ENCODE measurements at places on chromosomes 5 and 9. TPM values are rescaled to one million over a fixed set of nuclear protein-coding genes. Genes with fewer than 3 reads are reported as not detected.

The GRM6 gene
- not detected for total RNA-seq

The ECSCR gene
- 62.5 TPM for total RNA-seq

The RPS23 gene
- total RNA-seq, result 1,461 TPM

The SLC1A3 gene
- 46.9 TPM for total RNA-seq

The OMD gene
- 8.1 TPM for total RNA-seq

The FBP1 gene
- 423 TPM for total RNA-seq

The ZNF622 gene
- 15.3 TPM for total RNA-seq

The PCDHB16 gene
- 1.7 TPM for total RNA-seq

The GRIN3A gene
- not detected for total RNA-seq

The GFI1B gene
- 0.97 TPM for total RNA-seq

The ACSL6 gene
- total RNA-seq, result 0.74 TPM

The LRRC19 gene
- total RNA-seq, result not detected

The ZNF474 gene
- total RNA-seq, result 0.40 TPM

The SPINK7 gene
- total RNA-seq, result not detected

The NR5A1 gene
- not detected for total RNA-seq

The RASGRF2 gene
- total RNA-seq, result 7.7 TPM

The SLC4A9 gene
- 0.23 TPM for total RNA-seq

The HRH2 gene
- 3.8 TPM for total RNA-seq

The SLC46A2 gene
- total RNA-seq, result 9.1 TPM

The OR13C2 gene
- total RNA-seq, result not detected

The OR1N2 gene
- not detected for total RNA-seq

The SH2D3C gene
- total RNA-seq, result 24.1 TPM

The OLFM1 gene
- 47.9 TPM for total RNA-seq

The F12 gene
- 1.4 TPM for total RNA-seq

The TLX3 gene
- not detected for total RNA-seq

The FIBCD1 gene
- 1.4 TPM for total RNA-seq

The PCDHGA3 gene
- 0.89 TPM for total RNA-seq

The AIF1L gene
- 20.2 TPM for total RNA-seq

The PLAC8L1 gene
- total RNA-seq, result not detected

The CCNO gene
- total RNA-seq, result 2.4 TPM

The ORM2 gene
- total RNA-seq, result 5.5 TPM

The SLC28A3 gene
- 0.37 TPM for total RNA-seq

The SPINK13 gene
- not detected for total RNA-seq

The CYLC2 gene
- not detected for total RNA-seq

The CSNK1A1 gene
- total RNA-seq, result 208 TPM

The ZCCHC9 gene
- total RNA-seq, result 35.6 TPM

The ENTPD2 gene
- total RNA-seq, result 0.34 TPM

The SEC61B gene
- total RNA-seq, result 43.1 TPM

The PCDHGA6 gene
- total RNA-seq, result 1.7 TPM

The HTR4 gene
- not detected for total RNA-seq
